ENCODE measurements at places on chromosomes 6 and 20.

- DNase-seq, result no peak
Measured at GRCh38 chr6:25340431-25341202, 61.4 kb downstream of the CARMIL1 start.

DNA sequence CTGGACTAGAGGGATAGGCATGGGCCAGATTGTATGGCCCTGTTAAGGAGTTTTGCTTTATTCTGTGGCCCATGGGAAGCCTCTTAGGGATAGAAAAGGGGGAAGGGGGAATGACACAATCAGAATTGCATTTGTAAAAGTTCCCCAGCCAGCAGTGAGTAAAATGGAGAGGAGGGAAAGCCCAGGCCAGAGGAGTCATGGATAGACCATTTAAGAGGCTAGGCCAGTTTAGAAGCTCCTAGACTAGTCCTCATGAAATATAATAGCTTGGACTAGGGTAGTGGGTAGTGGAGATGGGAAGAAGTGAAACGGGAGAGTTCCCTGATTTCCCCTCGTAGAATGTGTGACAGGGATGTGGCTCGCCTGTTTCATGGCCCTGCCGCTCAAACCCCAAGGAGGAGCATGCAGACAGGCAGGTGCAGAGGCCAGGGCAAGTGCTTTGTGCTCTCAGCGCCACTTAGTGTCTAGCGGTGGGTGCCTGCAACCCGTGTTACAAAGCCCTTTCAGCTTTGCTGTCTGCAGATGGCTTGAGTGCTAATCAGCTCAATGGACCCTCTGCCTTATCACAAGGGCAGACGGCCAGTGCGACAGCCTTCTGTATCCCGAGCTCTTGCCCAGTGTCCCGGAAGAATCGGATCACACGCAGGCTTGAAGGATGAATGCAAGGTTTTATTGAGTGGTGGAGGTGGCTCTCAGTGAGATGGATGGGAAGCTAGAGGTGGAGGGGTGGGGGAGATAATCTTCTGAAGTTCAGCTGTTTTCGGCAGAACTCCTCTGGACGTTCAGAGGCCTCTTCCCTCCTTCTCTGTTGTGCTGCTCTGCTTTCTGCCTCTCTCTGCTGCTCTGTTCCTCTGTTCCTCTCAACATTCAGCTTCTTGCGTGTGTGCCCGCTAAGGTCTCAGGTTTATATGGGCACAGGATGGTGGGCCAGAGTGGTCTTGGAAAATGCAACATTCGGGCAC is 141.1 kb downstream of the CEP57L1 start:
- DNase-seq, result no peak

DNA sequence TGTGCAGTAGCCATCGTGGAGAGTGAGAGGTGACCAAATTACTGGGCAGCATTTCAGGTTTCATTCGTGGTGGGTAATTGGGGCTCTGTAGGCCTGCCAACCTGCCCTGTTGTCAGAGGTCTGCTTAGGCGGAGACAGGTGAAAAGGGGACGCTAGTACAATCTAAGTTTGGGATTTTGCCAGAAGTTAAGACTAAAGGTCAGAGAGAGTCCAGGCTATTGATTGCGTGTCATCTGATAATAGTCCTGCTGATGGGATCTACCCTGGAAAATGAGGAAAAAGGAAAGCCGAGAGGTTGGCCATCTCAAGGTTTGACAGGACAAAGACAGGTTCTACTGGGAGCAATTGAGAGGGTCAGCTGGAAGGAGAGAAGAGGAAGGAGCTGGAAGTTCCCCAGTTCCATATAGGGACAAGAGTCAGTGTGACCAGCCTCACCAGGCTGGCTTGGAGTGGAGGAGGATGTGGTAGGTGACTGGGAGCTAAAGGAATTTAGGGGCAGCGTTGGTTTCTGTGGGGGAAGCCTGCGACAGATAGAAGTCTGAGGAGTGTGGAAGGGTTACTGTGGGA is 10.9 kb downstream of the ARFGEF2 start:
- DNase-seq, result no peak

DNA sequence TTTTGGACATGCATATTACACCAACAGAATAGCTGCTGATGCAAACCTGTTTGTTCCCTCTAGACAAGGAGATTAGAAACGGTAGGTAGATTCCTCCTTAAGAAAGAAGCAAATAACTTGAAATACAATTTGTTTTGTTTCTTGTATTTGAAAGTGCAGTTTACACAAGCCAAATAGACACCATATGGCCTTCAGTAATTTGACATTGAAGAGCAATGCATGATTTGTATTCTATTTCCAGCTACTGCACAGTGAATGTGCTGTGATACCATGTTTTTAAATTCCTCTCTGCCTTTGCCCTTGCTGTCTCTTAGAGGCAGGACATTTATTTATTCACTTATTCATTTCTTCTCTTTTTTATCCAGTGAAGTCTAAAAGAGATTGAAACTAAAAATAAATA is 31.9 kb upstream of the ANKEF1 start:
- DNase-seq, result no peak

GRCh38 chr20:59976156-59976782 is 18.0 kb downstream of the CDH26 start:
- no peak for DNase-seq

GRCh38 chr6:147103007-147103406 is 101.2 kb upstream of the STXBP5 start:
- DNase-seq, result no peak

GRCh38 chr6:52174118-52174517 is 12.1 kb upstream of the IL17A start:
- DNase-seq, result no peak

DNA sequence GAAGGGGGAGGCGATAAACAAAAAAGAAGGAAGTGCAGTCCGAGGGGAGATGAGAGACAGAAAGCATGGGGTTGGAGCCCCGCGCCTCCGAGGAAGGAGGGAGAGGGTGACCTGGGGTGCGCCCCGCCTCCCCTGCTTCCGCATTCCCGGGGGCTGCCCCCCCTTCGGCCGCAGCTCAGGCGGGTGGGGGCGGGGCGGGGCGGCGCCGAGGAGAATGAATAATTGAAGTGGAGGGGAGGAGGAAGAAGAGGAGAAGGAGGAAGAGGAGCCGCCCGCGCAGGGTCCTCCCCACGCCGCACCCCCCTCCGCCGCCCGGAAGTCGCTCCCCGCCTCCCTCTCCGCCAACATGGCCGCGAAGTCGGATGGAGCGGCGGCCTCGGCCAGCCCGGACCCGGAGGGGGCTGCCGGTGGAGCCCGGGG is at the start of gene XKR7:
Gene XKR7, plus strand, starts transcription at position 322 of the 420 bp plus-strand sequence. Its CDS starts 25 bp downstream, at position 347.
- no peak for DNase-seq

DNA sequence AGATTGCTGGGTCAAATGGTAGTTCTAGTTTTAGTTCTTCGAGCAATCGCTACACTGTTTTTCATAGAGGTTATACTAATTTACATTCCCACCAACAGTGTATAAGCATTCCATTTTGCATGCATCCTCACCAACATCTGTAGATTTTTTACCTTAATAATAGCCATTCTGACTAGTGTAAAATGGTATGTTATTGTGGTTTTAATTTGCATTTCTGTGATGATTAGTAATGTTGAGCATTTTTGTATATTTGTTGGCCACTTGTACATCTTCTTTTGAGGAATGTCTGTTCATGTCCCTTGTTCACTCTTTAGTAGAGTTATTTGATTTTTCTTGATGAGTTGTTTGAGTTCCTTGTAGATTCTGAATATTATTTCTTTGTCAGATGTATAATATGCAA is 236.2 kb downstream of the GRM1 start:
- DNase-seq, result no peak

GRCh38 chr6:150573041-150573681 is 26.5 kb upstream of the PLEKHG1 start:
- DNase-seq, result no peak

DNA sequence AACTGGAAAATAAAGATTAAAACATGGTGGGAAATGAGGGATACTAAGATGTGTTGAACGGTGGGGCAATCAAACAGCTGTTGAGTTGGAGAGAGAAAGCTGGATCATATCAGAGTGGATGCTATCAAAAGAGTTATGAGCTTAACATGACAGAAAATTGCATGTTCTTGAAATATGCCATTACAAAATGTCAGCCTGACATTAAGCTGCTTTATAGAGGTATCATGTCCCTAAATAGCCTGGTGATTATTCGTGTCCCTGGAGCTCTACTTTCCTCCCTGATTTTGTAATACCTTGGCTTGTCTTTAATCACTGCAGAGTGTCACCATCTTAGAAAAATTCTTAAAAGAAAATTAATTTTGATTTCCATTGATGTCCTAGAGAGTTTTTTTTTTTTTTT is 223.1 kb downstream of the PHF3 start:
- no peak for DNase-seq

- DNase-seq, result no peak
Measured at GRCh38 chr6:15296735-15297134, 50.9 kb downstream of the JARID2 start.

DNA sequence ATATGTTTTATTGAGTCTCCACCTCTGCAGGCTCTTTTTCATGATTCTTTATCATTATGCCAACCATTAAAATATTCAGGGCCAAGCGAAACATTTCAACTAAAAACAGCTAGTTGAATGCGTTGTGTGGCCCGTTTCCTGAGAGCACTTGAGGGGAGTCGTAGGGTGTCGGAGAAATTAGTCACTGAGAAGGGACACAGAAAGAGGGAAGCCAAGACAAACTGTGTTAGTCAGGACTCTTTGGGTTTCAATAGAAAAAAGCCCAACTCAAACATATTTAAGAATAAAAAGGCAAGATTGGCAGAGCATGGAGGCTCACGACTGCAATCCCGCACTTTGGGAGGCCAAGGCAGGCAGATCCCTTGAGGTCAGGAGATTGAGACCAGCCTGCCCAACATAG is 58.9 kb downstream of the MAFB start:
- DNase-seq, result no peak

DNA sequence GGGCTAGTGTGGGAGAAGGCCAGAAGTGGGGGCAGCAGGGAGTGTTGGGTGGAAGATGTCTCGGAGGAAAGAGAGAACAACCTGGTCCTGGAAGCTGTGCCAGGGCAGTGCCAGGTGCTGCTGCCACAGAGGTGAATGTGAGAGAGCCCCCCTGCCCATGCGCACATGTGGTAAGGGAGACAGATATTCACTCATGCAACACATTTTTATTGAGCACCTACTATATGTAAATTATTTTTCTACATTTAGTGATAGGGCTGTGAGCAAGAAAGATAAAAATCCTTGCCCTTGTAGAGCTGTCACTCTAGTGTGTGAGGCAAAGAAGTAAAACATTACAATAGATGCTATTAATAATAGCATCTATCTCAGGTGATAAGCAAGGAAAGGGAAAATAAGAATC is 471 bp downstream of the CLPSL1 start:
- DNase-seq, result no peak

DNA sequence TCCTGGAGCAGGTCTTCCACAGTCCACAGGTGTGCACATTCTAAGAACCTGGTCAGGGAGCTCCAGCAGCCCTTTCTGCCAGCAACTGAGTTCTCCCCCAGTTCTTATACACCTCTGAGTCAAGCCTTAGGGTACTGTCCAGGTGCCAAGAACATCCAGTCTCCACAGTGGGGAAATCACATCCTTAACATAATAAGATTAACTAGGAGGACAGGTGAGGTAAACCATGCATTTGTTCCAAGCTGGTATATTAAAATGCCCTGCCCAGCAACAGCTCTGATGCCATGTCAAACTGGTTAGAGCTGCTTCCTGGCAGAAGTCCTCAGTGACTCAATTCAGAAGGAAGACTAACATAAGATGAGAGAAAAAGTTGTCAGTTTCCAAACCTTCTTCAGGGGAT is 303.9 kb upstream of the SGK1 start:
- no peak for DNase-seq

DNA sequence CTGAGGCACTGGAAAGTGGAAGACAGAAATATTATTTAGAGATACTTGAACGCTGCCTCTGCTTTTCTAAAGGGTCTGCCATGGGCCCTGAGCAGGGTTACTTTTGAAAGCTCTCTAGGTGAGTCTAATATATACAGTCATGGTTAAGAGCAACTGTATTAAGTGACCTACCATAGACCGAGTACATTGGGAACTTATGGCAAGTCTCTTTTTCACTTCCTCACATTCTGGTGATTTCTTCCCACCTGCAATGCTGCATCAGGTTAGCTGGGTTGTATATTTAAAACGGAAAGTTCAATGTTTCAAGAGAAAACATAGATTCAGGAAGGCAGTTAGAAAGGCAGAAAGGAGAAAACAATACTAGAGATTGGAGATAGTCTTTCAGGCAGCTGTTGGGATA is 154.7 kb downstream of the PHF3 start:
- DNase-seq, result no peak

DNA sequence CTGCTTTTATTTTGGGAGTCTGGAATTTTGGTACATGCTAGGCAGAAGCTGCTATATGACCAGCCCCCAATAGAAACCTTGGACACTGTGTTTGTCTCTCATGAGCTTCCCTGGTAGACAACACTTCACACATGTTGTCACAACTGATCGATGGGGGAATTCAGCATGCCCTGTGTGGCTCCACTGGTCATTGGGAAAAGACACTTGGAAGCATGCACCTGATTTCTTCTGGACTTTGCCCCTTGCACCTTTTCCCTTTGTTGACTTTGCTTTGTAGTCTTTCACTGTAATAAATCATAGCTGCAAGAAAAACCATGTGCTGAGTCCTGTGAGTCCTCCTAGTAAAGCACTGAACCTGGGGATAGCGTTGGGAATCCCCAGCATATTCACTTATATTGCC is 7.9 kb upstream of the WFDC10A start:
- no peak for DNase-seq

DNA sequence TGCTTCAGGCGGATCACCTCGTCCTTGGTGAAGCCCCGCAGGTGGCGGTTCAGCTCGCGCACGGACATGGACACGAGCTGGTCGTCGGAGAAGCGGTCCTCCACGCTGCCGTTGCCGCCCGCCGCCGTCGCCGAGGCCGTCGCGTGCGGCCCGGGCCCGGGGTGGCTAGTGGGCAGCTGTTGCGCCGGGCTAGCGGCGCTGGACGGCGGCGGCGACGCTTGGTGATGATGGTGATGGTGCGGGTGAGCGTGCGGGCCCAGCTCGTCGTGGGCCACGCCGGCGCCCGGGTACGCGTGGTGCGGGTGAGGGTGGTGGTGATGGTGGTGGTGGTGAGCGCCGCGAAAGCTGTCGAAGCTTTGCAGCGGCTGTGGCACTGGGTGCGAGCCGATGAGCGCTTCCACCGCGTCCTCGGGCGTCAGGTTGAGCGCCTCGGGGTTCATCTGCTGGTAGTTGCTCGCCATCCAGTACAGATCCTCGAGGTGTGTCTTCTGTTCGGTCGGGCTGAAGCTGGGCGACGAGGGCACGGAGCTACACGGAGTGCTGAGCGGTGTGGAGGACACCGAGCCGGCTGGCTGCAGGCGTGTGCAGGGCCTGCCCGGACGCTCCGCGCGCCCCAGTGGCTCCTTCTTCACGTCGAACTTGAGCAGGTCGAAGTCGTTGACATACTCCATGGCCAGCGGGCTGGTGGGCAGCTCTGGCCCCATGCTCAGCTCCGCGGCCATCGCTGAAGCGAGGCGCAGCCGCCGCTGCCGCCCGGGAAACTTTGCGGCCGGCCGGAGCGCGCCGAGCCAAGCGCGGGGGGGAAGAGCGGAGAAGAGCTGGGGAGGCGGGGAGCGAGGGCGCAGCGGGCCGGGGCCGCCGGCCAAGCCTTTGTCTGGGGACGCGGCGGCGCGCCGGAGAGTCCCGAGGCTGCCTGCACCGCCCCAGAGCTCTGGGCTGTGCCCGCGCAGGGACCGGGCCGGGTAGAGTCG is 622 bp downstream of the MAFB start:
- DNase-seq, result no peak

Data from brain pericyte (primary cell).